ENCODE measurements at places on chromosomes 2 and 18. TPM values are rescaled to one million over a fixed set of nuclear protein-coding genes. Genes with fewer than 3 reads are reported as not detected.
A peak's percentile ranks its signal among the peaks of the same experiment; 100 is the strongest.

Gene OSBPL6
- 1.2 TPM for polyA plus RNA-seq

- DNase-seq = no peak
- H3K36me3 ChIP-seq = no peaks in the 10 kb centered on the region
- peaks cover 53% of the 10 kb centered on the region for H3K4me1 ChIP-seq
- no peak overlapping the region for H3K27ac ChIP-seq
- no peaks in the 10 kb centered on the region for H3K27me3 ChIP-seq
Observed at GRCh38 chr2:171150694-171151285, 9.9 kb downstream of the TLK1 start.

- peak overlapping the region; percentile 98 for H3K27ac ChIP-seq
- H3K36me3 ChIP-seq = peaks cover 34% of the 10 kb centered on the region
- peak; percentile 73 for DNase-seq
- H3K4me1 ChIP-seq = peaks cover 54% of the 10 kb centered on the region
- peak overlapping the region; percentile 90 for H3K4me3 ChIP-seq
- H3K27me3 ChIP-seq = no peaks in the 10 kb centered on the region
Observed at GRCh38 chr2:43225093-43225787, 1.2 kb downstream of the ZFP36L2 start.

DNA sequence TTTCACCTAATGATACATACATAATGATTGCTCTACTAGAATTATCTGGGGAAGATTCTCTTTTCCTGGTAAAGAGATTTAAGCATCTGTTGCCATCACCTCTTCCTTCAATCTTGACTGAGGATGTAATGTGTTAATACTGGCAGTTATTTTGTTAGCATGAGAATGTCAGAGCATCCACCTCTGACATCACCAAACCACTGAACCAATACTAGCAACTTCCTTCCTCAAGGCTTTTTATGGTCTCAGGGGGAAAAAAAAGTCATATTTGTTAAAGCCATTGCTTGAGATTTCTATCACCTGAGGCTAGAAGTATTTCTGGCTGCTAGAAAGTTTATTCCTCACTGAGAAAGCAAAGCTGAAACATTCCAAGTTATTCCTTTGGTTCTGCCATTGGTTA lies 48.5 kb downstream of the DSEL start:
- no peak for DNase-seq
- no peak overlapping the region for H3K4me3 ChIP-seq
- no peaks in the 10 kb centered on the region for H3K4me1 ChIP-seq
- H3K27ac ChIP-seq = no peak overlapping the region
- no peaks in the 10 kb centered on the region for H3K36me3 ChIP-seq

GRCh38 chr2:16716024-16716423 lies 50.4 kb upstream of the CYRIA start:
- DNase-seq = no peak
- no peak overlapping the region for H3K4me3 ChIP-seq
- no peaks in the 10 kb centered on the region for H3K27me3 ChIP-seq
- H3K4me1 ChIP-seq = peaks cover 15% of the 10 kb centered on the region
